Femur (tissue), 1 donor: ENCODE measurements at places on chromosomes 16 and 17.

GRCh38 chr17:46053911-46054534, 55.0 kb downstream of the STH start:
- no peak for DNase-seq

DNA sequence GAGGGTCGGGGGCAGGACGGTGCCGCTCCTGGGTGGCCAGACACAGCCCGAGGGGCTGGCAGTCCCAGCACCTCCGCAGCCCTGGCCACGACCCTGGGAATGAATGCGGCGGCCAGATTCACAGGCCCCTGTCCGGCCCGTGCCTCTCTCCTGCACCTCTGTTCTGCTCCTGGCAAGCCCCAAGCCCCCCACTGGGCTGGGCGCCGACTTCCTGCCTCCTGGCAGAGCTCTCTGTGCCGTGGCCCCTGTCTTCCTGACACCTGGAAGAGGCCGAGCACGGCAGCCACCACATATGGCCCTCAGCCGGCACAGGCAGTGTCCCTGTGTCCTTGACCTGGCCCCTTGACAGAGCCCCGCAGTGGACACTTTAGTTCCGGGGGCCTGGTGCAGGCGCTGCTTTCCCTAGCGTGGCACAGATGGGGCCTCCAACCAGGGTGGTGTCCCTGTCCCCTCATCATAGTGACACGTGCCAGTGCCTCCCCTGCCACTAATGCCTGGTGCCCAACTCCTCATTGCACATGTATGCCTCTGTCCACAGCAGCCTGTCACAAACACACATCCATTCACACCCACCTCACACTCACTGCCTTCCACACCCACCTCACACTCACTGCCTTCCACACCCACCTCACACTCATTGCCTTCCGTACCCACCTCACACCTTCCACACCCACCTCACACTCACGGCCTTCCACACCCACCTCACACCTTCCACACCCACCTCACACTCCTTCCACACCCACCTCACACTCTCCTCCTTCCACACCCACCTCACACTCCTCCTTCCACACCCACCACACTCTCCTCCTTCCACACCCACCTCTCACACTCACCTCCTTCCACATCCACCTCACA, 110.6 kb upstream of the PLCG2 start:
- no peak for DNase-seq

GRCh38 chr16:85425074-85425662, 188.0 kb upstream of the GSE1 start:
- DNase-seq = no peak

GRCh38 chr17:44540246-44541084, 16.8 kb upstream of the FZD2 start:
- no peak for DNase-seq

GRCh38 chr17:43722870-43723665, 35.5 kb downstream of the SOST start:
- no peak for DNase-seq
